ENCODE measurements at places on chromosomes 16 and 17.
A peak's percentile ranks its signal among the peaks of the same experiment; 100 is the strongest.

DNA sequence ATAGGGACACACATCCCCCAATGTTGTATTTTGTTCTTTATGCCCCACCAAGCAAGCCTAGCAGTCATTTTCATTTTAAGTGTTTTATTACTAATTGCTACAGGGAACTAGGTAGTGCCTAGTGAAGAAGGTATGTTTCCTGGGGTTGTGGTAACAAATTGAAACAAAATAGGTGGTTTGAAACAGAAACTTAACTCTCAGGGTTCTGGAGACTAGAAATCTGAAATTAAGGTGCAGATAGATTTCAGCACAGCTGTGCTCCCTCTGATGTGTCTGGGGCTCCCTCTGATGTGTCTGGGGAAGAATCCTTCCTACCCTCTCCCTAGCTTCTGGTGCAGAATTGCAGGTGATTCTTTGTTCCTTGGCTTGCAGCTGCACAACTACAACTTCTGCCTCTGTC is 390.1 kb downstream of the ZFHX3 start:
- DNase-seq, result no peak

GRCh38 chr17:773467-774312 is 8.4 kb downstream of the GLOD4 start:
- DNase-seq, result peak; percentile 39

- peak; percentile 10 for DNase-seq
Measured at GRCh38 chr17:82121660-82122629, 23.9 kb upstream of the FASN start.

- no peak for DNase-seq
Measured at GRCh38 chr16:84370723-84371552, 2.6 kb downstream of the ATP2C2 start.

DNA sequence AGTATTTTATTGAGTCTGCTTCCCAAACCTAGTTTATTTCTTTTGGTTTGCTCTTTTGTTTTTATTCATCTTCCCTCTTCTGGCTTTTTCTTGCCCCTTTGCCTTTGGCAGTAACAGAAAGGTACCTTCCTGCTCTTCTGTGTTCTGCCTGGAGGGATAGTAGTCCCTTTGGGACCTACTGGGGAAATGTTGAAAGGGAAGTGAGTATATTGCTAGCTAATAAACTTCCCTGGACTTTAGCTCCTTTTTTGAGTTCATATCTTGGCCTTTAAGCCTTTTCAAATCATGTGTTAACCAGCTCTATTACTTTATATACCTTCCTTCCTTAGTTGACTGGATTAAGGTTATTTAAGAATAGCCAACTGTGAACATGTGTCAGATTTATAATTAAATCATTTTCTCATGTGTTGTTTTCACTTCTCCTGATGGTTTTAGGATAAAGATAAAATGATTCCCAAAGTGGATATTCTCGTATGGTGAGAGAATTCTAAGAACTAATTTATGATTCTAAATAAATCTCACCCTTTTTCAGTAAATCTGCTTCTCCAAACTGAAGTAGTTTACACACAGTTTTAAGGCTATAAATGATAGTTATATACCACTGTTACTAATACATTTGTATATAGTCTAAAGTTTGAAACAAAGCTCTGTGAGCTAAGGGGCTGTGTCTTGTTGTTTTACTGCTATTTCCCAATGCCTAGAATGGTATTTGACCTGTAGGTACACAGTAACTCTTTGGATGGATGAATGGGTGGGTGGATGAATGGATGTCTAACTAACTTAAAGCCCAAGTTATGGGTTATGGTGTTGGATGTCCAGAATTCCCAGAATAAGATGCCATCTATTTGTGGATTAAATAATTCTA is 45.7 kb downstream of the OMG start:
- DNase-seq, result no peak

- DNase-seq, result no peak
Measured at GRCh38 chr17:13256545-13256944, 238.7 kb upstream of the ELAC2 start.

GRCh38 chr16:46915483-46916025 is 31.4 kb downstream of the GPT2 start:
- DNase-seq, result no peak

DNA sequence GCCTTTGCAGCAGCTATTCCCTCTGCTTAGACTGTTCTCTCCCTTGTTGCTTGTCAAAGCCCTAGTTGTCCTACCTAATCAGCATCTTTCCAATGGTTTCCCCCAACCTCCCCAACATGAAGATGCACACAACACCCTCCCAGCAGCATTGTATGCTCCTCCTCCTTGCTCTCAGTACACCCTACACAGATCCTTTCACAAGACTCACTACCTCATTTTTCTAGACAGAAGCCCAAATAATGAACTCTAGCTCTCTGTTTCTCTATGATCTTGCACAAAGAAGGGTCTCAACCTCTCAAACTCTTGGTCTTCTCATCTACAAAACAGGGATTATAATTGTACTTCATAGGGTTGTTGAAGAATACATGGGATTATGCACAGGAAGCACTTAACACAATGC is 19.4 kb downstream of the PSME3IP1 start:
- no peak for DNase-seq

GRCh38 chr17:56948491-56948890 is 12.4 kb downstream of the COIL start:
- no peak for DNase-seq

- no peak for DNase-seq
Measured at GRCh38 chr17:82611140-82612058, 36.8 kb downstream of the WDR45B start.

- DNase-seq, result peak; percentile 61
Measured at GRCh38 chr17:17849845-17850373, 13.1 kb upstream of the SREBF1 start.

All from suppressor macrophage treated with lipopolysaccharide for 1 hour (primary cell).